ENCODE measurements at places on chromosomes 12 and 14.

GRCh38 chr12:32131666-32132065 is 25.0 kb downstream of the BICD1 start:
- DNase-seq: no peak

GRCh38 chr14:43872222-43872621 is 634.9 kb downstream of the FSCB start:
- no peak for DNase-seq

- no peak for DNase-seq
Observed at GRCh38 chr14:77151918-77152588, 10.5 kb upstream of the ZDHHC22 start.

DNA sequence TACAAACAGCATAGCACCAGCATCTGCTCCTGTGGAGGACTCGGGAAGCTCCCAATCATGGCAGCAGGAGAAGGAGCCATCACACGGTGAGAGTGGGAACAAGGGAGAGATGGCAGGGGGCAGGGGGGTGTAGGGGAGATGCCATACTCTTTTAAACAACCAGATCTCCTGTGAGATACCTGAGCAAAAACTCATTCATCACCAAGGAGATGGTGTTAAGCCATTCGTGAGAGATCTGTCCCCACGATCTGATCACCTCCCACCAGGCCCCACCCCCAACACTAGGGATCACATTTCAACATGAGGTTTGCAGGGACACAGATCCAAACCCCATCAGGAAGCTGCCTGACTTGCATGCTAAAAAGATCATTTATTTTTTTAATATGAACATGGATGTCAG is 499.3 kb downstream of the TMEM132D start:
- no peak for DNase-seq

DNA sequence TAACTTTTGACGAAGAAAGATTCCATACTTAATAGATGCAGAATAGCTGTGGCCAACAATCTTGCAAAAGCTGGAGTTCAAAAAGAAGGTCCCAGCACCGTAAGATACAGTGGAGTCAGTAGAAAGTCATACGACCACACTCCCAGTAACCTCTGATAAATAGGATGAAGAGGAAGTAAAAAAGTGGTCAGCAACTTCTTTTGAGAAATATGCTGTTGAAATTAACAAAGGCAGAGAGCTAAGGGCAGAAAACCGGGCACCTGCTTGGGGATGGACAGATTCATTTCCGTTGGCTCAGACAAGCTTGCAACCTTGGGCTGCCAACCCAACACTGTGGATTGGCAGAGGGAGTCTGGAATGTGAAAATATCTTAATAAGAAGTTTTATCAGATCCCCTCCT is 40.0 kb downstream of the BTG1 start:
- no peak for DNase-seq

GRCh38 chr12:48973531-48973930 is 2.0 kb upstream of the WNT10B start:
- no peak for DNase-seq

DNA sequence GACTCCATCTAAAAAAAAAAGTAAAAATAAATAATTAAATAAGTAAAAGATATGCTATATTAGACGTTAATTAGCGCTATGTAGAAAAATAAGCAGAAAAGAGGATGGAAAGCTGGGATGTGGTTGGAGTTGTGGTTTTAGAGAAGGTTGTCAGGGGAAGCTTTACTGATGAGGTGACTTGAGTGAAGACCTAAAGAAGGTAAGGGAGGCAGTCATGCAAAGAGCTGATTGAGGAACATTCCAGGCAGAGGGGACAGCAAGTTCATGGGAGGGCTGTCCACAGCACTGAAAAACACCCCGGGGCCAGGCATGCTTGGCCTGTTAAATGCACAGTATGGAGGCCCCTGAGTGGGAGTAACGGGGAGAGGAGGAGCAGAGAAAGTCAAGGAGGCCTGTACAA is 15.7 kb downstream of the SMAGP start:
- no peak for DNase-seq

DNA sequence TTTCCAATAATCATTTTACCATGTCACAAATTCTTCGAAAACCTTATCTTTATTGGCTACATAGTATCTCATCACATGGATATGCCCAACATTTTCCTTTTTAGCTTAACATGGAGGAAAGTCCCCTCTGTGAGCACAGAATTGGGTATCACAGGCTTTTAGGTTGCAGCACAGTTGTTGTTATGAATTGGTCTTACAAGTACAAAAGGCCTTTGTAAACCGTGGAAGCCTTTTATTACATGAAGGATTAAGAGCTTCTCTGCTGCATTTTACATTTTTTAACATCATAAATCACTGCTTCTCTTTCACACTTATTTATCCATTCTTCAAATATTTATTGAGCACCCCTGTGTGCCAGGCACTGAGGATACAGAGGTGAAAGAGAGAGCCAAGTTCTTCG is 26.2 kb downstream of the UBE3B start:
- DNase-seq: no peak

- no peak for DNase-seq
Observed at GRCh38 chr12:95074766-95075165, 1.3 kb upstream of the NR2C1 start.

All from mesothelial cell of epicardium (in vitro differentiated cells).